ENCODE measurements at places on chromosomes 12 and 14.

GRCh38 chr12:7145671-7146070 lies 15.5 kb downstream of the CLSTN3 start:
- ATAC-seq = no peak

GRCh38 chr14:96088074-96088473 lies 48.9 kb downstream of the C14orf132 start:
- no peak for ATAC-seq

DNA sequence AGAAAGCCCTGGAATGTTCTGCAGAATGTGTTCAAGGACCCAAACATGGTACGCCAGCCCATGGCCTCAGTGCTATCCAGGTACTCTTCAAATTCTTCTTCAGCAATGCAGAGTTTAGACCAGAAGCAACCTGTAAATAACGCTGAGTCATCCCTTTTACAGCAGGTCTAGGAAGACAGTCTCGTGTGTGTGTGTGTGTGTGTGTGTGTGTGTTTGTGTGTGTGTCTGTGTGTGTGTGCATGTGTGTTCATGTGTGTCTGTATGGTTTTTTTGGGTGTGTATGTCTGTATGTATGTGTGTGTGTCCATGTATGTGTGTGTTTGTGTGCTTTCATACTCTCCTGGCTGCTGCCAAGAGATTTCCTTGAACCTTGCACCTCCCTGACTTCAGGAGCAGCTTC lies 60.1 kb upstream of the RFX4 start:
- ATAC-seq = no peak

DNA sequence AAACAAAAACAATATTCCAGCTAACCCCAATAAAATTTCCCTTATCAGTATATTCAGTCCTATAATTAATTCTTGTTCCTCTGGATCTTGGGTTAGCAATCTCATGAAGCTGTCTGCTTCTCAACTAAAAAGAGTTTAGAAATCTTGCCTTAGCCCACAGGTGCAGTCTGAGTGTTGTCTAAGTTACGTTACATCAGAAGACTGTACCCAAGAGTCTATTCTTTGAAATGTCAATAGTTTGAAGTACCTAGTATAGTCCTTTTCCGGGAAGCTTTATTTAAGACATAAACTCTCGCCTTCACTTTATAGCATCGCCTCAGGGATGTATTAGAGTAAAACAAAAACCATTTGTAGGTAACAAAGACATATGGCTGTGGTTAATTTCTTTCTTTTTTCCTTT lies 465.1 kb downstream of the FUT8 start:
- ATAC-seq = peak; percentile 61

- ATAC-seq = no peak
These were observed 819.0 kb downstream of the NRXN3 start for GRCh38 chr14:78989221-78989620.

- ATAC-seq = peak; percentile 62
These were observed at the start of gene ITPK1 for GRCh38 chr14:93115821-93116675. Gene ITPK1, minus strand, starts transcription at chr14:93115925. Its CDS starts 762 bp downstream, at chr14:93115163.

DNA sequence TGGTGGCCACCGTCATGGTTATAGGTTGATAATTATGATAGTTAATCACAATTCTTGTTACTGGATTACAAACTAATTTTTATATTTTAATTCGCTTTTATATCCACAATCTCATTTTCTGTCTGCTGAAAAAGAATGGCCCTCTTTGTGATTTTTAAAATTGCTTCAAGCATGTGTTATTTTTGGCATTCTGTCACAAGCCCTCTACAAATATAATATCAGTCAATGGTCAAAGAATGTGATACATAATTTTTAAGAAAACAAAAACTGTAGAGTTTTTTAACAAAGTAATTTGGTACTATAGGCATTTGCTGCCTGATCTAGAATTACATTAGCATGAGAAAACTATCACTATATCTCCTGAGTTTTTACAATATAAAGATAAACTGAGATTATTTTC lies 352.0 kb upstream of the TMTC1 start:
- ATAC-seq = no peak

DNA sequence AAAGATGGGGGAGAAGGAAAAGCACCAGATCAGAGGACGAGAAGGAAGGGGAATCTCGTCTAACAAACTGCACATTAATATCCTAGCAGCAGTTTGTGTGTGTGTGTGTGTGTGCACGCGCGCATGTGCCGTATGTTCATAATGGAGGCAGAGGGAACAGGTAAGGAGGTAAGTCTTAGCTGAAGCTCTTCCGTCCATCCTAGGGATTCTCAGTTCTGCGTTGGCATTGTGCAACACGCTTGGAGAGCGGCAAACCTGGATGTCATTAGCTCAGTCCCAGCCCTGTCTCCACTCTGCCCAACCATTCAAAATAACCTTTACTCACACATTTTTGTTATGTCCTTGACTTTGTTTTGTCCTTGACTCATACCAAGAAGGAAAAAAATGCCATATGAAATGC lies 1.6 kb upstream of the C1R start:
- ATAC-seq = no peak

DNA sequence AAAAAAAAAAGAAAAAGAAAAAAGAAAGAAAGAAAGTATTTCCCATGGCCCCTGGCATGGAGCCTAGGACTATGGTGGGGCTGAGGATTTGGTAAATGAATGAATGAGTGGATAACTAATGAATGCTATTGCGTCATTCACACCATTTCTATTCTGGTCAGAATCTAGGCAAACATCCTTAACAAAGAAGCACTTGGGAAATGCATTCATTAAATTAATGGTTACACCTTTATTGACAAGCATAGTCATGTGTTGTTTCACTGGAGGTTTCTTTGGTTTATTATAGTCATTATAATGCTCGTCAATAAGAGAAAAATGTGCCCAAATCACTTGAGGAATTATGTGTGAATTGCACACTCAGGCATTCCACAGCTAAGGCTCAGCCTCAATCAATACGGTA lies 13.6 kb upstream of the AQP2 start:
- no peak for ATAC-seq

DNA sequence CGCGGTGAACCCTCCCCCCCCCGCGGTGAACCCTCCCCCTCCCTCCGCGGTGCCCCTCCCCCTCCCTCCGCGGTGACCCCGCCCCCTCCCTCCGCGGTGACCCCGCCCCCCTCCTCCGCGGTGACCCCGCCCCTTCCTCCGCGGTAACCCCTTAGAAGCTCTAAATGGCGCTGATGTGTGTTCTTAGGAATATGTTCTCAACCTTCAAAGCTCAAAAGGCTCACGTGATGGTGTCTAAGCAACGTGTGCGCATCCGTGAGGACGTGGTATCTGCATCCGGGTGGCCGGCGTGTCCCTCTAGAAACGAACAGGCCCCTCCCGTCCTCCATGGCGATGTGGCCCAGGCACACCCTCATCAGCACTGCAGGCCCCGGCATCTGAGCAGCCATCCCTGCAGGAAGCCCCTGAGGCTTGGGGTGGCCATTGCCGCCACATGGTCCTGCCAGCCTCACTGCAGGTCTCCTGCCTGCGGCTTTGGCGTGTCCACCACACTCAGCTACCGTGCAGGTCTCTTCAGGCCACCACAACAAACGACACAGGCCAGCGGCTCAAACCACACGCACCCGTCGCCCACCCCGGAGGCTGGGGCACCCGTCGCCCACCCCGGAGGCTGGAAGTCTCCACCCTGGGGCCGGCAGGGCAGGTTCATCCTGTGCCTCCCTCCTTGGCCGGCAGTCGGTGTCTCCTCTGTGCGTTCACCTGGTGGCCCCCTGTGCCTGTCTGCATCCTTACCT lies 14.5 kb upstream of the FBRSL1 start:
- ATAC-seq = peak; percentile 10

DNA sequence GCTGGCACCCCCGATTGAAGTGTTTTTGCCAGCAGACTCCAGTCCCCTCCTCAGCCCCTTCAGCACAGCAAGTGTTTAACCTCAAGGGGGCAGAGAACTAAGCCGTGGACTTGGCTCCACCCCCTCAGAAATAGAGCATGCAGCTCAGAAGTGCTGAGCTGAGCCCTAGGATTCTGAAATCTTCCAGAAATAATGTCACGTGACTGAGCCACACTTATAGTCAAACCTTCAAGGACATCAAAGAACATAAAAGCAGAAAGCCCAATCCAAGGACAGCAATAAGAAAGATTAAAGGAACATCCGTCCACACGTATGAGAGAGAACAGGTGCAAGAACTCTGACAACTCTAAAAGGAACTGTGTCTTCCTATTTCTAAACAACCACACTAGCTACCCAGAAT lies 317.7 kb upstream of the LRFN5 start:
- no peak for ATAC-seq

DNA sequence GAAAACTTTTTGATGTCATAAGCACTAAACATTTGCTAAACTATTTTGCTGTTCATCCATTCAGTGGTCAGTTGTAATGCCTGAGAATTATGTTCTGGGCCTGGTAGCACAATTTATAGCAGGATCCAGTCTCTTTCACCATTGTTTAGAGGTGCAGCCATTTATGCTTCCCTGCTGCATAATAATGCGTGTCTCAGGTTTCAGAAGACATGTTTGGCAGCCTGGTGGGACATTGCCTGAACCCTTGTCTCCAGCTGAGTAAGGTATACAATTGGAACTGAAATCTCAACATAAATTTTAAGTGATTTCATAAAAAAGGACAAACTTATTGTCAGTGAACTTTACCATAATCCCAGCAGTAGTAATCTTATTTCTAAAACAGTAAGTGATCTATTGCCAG lies 94.8 kb downstream of the POLR3B start:
- ATAC-seq = no peak

DNA sequence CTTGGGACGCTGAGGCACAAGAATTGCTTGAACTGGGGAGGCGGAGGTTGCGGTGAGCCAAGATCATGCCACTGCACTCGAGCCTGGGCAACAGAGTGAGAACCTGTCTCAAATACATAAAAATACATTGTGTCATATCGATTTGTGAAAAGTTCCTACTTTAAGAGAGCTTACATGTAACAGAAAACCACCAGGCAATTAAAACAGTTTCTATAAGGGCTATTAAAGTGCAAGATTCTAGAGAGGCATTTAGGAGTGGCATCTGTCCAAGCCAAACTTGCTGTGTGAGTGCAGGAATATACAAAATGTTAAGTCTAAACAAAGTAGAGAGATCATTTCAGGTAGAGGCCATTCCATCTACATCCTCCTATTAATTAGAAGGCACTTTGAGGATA lies 1.7 kb upstream of the NEK9 start:
- ATAC-seq = no peak

- no peak for ATAC-seq
These were observed 32.6 kb downstream of the USP15 start for GRCh38 chr12:62292761-62293344.

GRCh38 chr14:32934073-32934880 lies 4.4 kb upstream of the NPAS3 start:
- ATAC-seq = no peak

GRCh38 chr12:103442182-103442555 lies 53.6 kb downstream of the C12orf42 start:
- no peak for ATAC-seq

DNA sequence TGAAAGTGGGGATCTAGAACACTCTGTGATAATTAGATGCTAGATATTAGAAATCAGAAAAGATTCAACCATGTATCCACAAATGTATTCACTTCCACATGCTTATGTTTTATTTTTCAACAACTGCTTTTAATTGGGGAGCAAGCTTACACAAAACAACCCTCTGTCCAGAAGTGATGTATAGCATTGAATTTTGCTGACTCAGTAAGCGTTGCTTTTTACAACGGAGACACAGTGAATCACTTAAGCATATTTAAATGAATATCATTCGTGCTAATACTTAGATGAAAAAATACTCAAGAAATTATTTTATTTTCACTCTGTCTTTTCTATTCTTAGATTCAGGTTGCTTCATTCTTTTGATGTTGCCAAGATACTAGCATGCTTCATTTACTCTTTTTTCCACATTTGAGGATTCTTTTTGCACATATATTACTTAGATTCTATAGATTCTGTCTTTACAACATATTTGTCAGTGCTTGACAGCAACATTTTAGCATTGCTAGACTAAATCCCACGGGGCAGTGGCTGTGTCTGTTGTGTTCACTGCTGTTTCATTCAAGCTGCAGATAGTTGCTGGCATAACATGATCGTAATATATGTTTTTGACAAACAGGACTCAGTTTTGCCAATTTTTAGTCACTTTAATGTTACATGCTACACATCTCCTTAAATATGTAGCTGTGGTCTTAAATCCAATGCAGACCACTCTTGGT lies 1714.4 kb upstream of the SEL1L start:
- ATAC-seq = no peak

GRCh38 chr14:69059658-69060623 lies 80.8 kb upstream of the ACTN1 start:
- ATAC-seq = no peak

GRCh38 chr14:33714527-33715226 lies 236.2 kb downstream of the EGLN3 start:
- no peak for ATAC-seq

- ATAC-seq = no peak
These were observed 13.5 kb upstream of the IRF2BPL start for GRCh38 chr14:77041881-77042545.

GRCh38 chr14:68937471-68938270 lies 41.4 kb downstream of the ACTN1 start:
- ATAC-seq = no peak

DNA sequence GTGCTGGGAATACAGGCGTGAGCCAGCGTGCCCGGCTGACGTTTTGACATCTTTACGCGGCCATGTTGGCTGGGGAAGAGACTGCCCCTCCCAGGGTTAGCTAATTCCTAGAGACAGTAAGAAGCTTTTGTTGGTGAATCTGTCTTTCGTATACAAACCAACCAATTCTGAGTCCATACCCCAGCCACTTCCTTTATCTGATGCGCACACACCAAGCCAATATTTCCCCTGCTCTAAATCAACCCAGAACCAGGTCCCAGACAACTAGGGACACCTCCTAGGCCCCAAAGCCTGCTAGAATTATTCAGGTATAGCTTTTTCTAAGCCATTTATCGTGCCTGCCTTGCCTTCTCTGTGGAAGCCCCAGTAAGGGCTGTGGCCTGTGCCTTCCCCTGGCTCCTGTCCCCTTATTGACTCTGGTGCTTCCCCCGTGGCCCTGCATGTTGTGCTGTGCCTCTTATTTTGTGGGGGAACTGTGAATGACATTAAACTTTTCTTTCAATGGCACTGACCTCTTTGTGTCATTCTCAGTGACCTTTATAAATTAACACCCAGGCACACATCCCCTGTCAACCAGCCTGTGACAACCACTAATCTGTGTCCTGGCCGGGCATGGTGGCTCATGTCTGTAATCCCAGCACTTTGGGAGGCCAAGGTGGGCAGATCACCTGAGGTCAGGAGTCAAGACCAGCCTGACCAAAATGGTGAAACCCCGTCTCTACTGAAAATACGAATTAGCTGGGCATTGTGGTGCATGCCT lies 10.7 kb upstream of the EVL start:
- ATAC-seq = no peak

DNA sequence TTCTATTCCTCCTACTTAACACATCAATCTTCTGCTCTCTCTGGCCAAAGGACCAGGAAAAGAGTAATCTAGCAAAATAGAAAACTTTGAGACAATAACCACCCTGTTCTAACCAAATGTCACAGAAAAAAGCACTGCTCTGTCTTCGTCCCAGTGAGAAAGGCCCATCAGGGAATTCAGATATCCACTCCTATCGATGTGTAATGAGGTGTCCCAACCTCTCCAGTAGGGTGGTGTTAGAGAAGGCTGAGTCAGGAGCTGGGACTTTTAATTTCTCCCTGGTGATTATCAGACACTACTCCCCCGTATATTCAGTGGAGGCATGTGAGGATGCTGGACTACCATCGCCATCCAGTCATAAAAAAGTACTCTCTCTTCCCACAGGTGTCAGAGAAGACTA lies 130.3 kb downstream of the TMTC3 start:
- no peak for ATAC-seq

- ATAC-seq = no peak
These were observed 4.1 kb downstream of the TUBA1B start for GRCh38 chr12:49126852-49127763.

All from activated CD4-positive, CD25-positive, alpha-beta regulatory T cell treated with anti-CD3 and anti-CD28 coated beads, Interleukin-2, amount 50 U/mL, for 24 hours (primary cell).